ENCODE measurements at places on chromosomes 1 and 21. TPM values are rescaled to one million over a fixed set of nuclear protein-coding genes. Genes with fewer than 3 reads are reported as not detected.

Gene CSTB
- polyA plus RNA-seq, result 93.8 TPM

DNA sequence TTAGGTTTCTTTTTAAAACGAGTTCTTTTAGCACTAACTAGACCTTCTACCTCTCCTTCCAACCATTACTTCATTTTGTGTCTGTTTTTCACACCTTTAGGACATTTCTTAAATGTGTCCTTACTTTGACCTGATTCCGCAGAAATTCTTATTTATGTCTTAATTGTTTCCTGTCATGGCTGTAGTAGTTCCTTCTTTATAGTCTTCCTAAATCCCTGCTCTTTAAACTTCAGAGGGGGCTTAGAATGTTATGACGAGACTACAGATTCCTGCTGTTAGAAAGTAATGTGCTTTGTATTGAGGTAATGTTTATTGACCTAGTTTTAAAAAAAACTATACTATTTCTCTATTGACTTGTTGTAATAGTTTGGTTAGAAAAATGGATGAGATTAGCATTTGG is 70.4 kb downstream of the HMCN1 start:
- no peak overlapping the region for H3K27ac ChIP-seq
- no peaks in the 10 kb centered on the region for H3K4me1 ChIP-seq
- H3K4me3 ChIP-seq, result no peak overlapping the region
- no peaks in the 10 kb centered on the region for H3K36me3 ChIP-seq

DNA sequence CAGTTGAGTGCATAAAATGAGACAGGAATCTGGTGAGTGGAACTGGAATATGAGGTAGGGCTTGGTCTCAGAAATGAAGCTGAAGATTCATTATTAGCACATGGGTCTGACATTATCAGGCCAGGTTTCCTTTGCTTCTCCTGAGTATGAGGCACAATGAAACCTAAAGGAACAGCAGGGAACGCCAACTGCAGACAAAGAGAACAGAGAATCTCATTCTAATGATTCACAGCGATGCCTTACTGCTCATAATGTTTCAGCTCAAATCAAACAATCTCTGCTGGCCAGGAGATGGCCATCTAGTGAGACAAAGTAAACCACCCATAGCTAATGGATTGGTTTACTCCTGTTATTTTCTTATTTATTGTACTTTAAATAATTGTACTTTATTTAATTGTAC is 133.5 kb downstream of the C1orf21 start:
- no peak for DNase-seq
- no peaks in the 10 kb centered on the region for H3K4me1 ChIP-seq
- H3K27ac ChIP-seq, result no peak overlapping the region
- H3K4me3 ChIP-seq, result no peak overlapping the region
- no peaks in the 10 kb centered on the region for H3K36me3 ChIP-seq

- H3K27me3 ChIP-seq, result no peaks in the 10 kb centered on the region
- no peak for DNase-seq
- H3K4me3 ChIP-seq, result no peak overlapping the region
Observed at GRCh38 chr1:77925518-77925917, 37.1 kb downstream of the NEXN start.

- H3K36me3 ChIP-seq, result no peaks in the 10 kb centered on the region
- DNase-seq, result no peak
- no peak overlapping the region for H3K4me3 ChIP-seq
- no peaks in the 10 kb centered on the region for H3K27me3 ChIP-seq
- no peak overlapping the region for H3K27ac ChIP-seq
- H3K4me1 ChIP-seq, result peaks cover 32% of the 10 kb centered on the region
Observed at GRCh38 chr1:19067182-19067911, 110.9 kb upstream of the IFFO2 start.

DNA sequence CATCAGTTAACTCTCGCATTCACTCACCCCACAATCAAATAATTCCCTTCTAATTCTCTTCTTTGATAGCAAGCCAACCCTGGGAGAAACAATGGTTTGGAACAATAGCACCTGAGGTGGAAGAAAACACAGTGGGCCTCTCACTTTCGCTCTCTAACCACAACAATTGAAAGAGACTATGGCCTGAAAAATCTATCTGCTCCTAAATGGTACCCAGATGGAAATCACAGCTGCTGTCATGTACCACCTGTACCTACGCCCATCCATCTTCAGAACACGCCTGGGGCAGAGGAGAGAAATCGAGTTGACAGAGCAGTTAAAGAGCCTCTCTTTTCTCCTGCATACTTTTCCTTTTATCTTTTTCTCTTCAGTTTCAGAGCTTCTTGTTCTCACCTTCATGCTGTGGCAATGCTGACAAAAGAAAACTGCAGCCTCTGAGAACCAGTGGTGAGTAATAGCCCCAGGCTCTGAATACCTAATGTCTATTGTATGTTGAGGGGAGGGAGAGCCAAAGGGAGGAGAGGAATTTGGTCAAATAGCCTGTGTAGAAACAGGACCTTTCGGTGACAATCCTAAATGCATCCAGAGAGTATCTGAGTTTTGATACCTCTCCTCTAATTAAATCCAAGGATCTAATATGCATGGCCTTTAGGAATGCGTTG is 57.7 kb downstream of the ZC3H11B start:
- no peak for DNase-seq
- no peak overlapping the region for H3K27ac ChIP-seq
- no peak overlapping the region for H3K4me3 ChIP-seq
- no peaks in the 10 kb centered on the region for H3K4me1 ChIP-seq
- no peaks in the 10 kb centered on the region for H3K36me3 ChIP-seq

DNA sequence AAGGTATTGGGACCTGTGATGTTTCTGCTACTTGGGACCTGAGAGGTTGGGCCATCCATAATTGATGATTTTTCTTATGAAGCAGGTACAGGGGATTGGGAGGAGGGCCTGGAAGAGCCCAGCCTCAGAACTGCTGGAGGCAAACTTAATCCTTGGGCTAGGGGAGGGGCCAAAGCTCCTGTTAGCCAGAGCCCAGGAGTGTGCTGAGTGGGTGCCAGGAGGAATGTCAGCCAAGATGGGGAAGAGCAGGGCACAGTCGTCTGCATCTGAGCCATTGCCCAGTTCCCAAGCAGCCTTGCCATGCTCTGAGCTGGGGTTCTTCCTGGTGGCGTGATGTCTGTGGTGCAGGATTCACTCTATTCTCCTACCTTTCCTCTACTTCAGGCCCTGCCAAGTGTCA is 5.8 kb downstream of the MAPKAPK2 start:
- no peaks in the 10 kb centered on the region for H3K36me3 ChIP-seq
- DNase-seq, result no peak

GRCh38 chr1:163863731-163864130 is 542.0 kb downstream of the NUF2 start:
- no peak for DNase-seq
- H3K4me1 ChIP-seq, result no peaks in the 10 kb centered on the region
- H3K27ac ChIP-seq, result no peak overlapping the region
- H3K36me3 ChIP-seq, result no peaks in the 10 kb centered on the region
- H3K4me3 ChIP-seq, result no peak overlapping the region

- DNase-seq, result no peak
- no peaks in the 10 kb centered on the region for H3K4me1 ChIP-seq
- no peaks in the 10 kb centered on the region for H3K27me3 ChIP-seq
- peak overlapping the region; percentile 7 for H3K27ac ChIP-seq
- no peaks in the 10 kb centered on the region for H3K36me3 ChIP-seq
Observed at GRCh38 chr1:63922848-63923247, 149.0 kb downstream of the ROR1 start.
